ENCODE measurements at places on chromosomes 12 and 14. TPM values are rescaled to one million over a fixed set of nuclear protein-coding genes. Genes with fewer than 3 reads are reported as not detected.

KRT6C gene
- total RNA-seq, result not detected

PLEKHD1 gene
- 0.07 TPM for total RNA-seq

C12orf76 gene
- total RNA-seq, result 24.8 TPM

CD163L1 gene
- 2.6 TPM for total RNA-seq

CHGA gene
- not detected for total RNA-seq
